Tibial nerve (tissue), 4 donors: ENCODE measurements at places on chromosomes 1 and 21. TPM values are rescaled to one million over a fixed set of nuclear protein-coding genes. Genes with fewer than 3 reads are reported as not detected.

DNA sequence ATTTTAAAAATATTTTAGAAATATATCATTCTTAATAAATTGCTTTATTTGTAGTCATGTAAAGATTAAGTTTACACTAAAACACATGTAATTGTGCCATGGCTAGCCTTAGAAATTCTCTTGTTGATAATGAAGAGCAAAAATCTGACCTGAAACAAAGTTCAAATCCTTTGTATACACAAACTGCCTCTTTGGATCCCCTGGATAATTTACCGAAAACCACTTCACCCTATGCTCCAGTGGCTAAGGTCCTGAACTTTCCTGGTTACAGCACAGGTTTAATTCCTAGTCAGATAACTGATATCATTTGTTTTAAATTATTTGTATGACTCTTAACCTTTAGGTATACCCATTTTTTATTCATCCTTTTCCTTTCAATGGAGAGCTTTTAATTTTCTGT is 1093.2 kb upstream of the ADGRL4 start:
- no peak for DNase-seq

- DNase-seq: no peak
These were observed 333.8 kb downstream of the NEGR1 start for GRCh38 chr1:71948561-71948960.

- DNase-seq: no peak
These were observed 187.8 kb downstream of the COQ8A start for GRCh38 chr1:227127891-227128290.

- DNase-seq: no peak
These were observed 13.7 kb downstream of the KIAA1614 start for GRCh38 chr1:180926164-180926981.

Gene VHLL
- not detected for total RNA-seq

- no peak for DNase-seq
These were observed 15.8 kb upstream of the RNF223 start for GRCh38 chr1:1089731-1090423.
